CD4-positive, alpha-beta memory T cell (primary cell): ENCODE measurements at places on chromosomes 3 and 15. TPM values are rescaled to one million over a fixed set of nuclear protein-coding genes. Genes with fewer than 3 reads are reported as not detected.

DNA sequence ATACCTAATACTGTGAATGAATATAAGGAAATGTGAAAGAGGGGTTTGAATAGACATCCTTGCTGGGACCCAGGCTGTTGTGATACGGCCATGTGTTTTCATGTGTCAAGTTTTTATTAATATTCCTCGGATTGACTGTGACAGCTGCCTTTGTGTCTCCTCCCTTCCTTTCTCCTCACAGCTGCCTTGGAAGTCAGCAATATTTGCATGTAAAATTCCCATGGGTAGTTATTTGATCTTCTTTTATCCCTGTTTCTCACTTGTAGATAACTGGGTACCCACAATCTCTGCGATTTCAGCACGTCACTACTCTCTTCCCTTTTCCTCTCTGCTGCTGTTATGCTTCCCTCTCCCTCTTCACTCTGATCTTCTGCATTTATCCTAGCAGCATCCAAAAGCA is 9.4 kb downstream of the GPR156 start:
- H3K4me3 ChIP-seq = no peak overlapping the region
- DNase-seq = no peak
- no peaks in the 10 kb centered on the region for H3K36me3 ChIP-seq
- H3K27me3 ChIP-seq = no peaks in the 10 kb centered on the region
- no peaks in the 10 kb centered on the region for H3K4me1 ChIP-seq

Gene PRRT3
- 4.6 TPM for polyA plus RNA-seq

Gene C2CD4A
- not detected for polyA plus RNA-seq

Gene CCR2
- 64.7 TPM for polyA plus RNA-seq

GRCh38 chr3:187783098-187783497 is 37.8 kb upstream of the BCL6 start:
- H3K4me3 ChIP-seq = no peak overlapping the region
- no peaks in the 10 kb centered on the region for H3K27me3 ChIP-seq

DNA sequence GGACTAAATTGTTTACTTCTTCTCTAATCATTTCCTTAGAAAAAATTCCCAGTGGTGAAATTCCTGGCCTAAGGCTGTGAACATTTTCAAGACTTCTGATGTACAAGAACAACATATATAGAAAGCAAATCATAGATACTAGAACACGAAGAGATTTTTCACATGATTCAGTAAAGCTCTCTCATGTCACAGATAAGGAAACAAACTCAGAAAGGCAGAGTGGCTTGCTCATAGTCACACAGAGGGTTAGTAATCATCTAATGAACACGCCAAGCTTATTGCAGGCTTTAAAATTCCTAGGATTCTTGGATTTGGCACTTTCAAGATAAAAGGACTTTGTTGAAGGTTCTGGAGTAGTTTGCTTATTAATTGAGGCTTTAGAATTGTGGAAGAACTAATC is 26.2 kb downstream of the CRTAP start:
- no peaks in the 10 kb centered on the region for H3K27me3 ChIP-seq
- H3K36me3 ChIP-seq = peaks cover 9% of the 10 kb centered on the region
- H3K27ac ChIP-seq = no peak overlapping the region

Gene DUOX1
- 0.19 TPM for polyA plus RNA-seq

Gene XYLB
- polyA plus RNA-seq = 0.47 TPM
